Esophagus squamous epithelium (tissue), 5 donors: ENCODE measurements at places on chromosomes 13 and 19.

GRCh38 chr19:14377883-14378328 lies 3.3 kb upstream of the ADGRE5 start:
- DNase-seq, result no peak

DNA sequence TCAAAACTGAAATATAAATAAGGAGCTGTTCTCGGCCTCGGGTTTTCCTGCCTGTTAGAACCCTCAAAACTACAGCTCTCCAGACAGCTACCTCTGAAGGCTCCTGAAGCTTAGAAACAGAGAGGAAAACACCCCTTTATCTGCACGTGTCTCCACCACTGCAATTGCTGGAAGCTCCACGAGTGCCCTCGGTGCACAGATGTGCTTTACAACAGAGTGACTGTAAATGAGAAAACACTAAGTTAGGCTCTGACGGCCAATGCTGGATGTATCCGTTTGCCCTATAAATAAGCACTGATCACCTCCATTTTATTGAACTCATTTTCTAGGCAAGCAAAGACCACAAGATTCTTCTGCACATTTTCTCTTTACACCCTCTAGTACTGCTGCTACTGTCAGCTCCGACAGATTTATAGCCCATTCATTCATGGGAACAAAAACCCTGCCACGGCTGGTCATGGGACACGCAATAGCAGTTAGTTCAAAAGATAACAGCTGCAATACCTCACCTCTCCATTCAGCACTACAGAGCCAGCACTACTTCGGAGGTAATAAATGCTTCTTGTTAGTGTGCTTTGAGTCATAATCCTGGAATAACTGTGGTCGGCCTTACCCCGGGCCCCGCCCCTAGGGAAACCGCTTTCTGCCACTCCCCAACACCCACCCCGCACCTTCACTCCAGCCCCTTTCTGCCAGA lies 241.1 kb upstream of the ZNF507 start:
- no peak for DNase-seq

DNA sequence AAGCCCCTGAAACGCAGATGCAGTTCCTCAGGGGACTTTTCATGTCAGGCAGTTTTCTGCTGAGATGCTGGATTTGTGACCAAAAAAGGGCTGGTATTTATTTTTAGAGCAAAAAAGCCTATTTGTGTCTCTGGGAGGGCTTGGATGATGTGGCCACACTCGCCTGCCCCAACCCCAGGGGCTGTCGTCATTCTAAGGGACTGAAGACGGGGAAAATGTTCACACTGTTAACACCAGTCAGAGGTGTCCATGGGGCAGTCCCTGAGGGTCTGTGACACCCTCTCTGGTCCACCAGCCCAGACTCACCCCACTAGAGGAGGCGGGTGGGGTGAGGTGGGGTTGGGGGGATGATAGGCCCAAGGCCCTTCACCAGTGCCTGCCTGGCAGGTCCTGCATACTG lies 15.9 kb upstream of the EPHX3 start:
- no peak for DNase-seq

- no peak for DNase-seq
Observed at GRCh38 chr13:113879017-113879416, 15.1 kb upstream of the GAS6 start.

DNA sequence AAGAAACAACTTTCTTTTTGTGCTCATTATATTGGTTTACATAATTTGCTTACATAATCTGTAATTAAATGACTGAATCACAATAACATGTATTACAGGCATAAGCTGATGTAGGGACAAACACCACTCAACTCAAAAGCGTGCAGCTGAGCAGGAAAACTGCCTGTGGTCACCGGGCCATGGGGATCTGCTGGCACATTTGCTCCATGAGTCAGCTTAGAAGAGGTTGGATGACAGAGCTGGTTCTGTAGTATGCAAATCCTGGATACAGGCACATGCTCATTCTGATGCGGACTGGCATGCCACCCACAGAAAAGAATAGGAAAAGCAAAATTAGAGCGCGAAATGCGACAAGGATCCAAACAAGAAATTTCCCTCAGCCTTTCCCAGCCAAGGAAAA lies 128.6 kb downstream of the USP12 start:
- no peak for DNase-seq

DNA sequence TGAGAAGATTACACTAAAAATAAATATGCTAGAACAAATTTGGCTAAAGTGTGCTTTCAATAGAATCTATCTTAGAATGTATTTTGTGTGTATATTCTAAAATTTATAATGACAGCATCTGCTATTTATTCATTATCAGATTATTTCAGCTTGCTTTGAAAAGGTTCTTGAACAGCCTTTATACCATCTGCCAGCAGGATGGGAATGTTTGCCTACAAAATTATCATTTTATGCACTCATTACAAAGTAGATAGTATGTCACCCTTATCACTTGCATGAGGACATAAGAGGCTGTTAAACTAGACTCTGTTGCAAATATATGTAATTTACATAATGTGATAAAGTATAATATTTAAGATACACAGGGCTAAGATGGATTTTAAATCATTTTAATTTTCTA lies 1286.9 kb upstream of the PCDH20 start:
- DNase-seq, result no peak

DNA sequence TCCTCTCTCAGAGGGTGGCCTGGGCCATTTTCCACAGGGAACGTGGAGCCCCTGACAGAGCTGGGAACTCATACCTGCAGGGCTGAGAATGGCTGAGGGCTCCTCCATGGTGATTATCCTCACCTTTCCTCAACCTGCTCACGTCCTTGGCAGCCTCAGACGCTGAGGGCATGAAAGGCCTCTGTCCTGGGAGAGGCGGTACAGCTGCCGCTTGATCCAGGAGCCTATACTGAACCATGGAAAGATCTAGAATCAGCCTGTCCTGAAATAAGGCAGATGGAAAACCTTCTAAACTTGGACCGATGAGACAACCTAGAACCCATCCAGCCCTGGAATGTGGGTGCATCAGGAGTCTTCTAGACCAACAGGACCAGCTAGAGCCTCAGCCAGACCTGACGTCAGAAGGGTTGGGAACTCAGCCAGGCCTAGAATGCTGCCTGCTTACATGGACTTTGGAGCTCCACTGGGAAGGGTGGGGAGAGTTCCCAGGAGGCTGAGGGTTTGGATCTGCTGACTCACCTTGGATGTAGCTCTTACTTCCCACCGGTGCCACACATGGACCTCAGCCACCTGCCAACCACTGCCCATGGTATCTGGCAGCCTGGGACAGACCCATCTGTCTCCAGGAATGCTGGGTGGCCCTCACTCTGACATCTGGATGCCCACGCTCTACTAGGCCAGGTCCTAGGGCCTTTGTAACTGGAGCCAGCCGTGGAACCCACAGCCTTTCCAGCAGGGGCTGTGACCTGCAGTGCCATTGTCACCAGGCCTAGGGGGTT lies 7.5 kb downstream of the KCTD15 start:
- DNase-seq, result no peak

GRCh38 chr13:37695200-37695599 lies 96.6 kb upstream of the POSTN start:
- DNase-seq, result no peak

DNA sequence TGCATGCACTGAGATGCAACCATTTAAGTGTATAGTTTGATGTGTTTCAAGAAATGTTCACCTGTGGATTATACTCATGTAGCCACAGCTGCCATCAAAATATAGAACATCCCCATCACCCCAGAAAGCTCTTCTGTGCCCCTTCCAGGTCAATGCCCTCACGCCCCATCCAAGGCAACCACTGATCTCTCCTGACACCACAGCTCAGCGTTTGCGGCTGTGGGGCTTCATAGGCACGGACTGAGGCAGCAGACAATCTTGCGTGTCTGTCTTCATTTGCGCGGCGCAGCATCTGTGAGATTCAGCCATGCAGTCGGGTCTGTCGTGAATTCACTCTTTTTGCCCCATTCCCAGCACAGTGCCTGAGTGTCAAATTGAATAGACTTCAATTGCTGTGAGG lies 153.8 kb upstream of the UQCRFS1 start:
- DNase-seq, result no peak

GRCh38 chr19:13154241-13154778 lies 4.1 kb downstream of the IER2 start:
- peak; percentile 60 for DNase-seq

- DNase-seq, result no peak
Observed at GRCh38 chr19:35357867-35358573, at the start of gene FFAR3. Gene FFAR3 (plus strand): TSS chr19:35358460. CDS start chr19:35358891, 431 bp downstream.
